ENCODE measurements at places on chromosomes 16 and 17. TPM values are rescaled to one million over a fixed set of nuclear protein-coding genes. Genes with fewer than 3 reads are reported as not detected.

The CES5A gene
- not detected for total RNA-seq

The HOXB4 gene
- total RNA-seq, result 4.6 TPM

The TBC1D3G gene
- total RNA-seq, result not detected

The ENPP7 gene
- not detected for total RNA-seq

The CMTM1 gene
- 0.91 TPM for total RNA-seq

The CA7 gene
- not detected for total RNA-seq

The HBQ1 gene
- 3.9 TPM for total RNA-seq

The IRX6 gene
- total RNA-seq, result not detected

The ZNF469 gene
- 1.6 TPM for total RNA-seq

The TMEM235 gene
- 0.46 TPM for total RNA-seq

The CTF1 gene
- under 0.01 TPM for total RNA-seq

The PSMD3 gene
- total RNA-seq, result 105 TPM

The RHBDL3 gene
- total RNA-seq, result not detected

The COX6A2 gene
- total RNA-seq, result not detected

The MYL11 gene
- total RNA-seq, result not detected

The OMG gene
- under 0.01 TPM for total RNA-seq

The TBC1D3H gene
- total RNA-seq, result not detected

The KRTAP1-5 gene
- total RNA-seq, result under 0.01 TPM

The MYH1 gene
- not detected for total RNA-seq

The DHRS7B gene
- total RNA-seq, result 26.1 TPM

The ABCC11 gene
- total RNA-seq, result not detected

The TMEM220 gene
- 2.6 TPM for total RNA-seq

The MCRIP2 gene
- 22.6 TPM for total RNA-seq

The ASPA gene
- total RNA-seq, result under 0.01 TPM

The FBXW10 gene
- not detected for total RNA-seq

The SPNS1 gene
- total RNA-seq, result 22.8 TPM

The SYT17 gene
- 0.91 TPM for total RNA-seq

The PIRT gene
- total RNA-seq, result not detected

The TENT4B gene
- total RNA-seq, result 14.4 TPM

The MCRIP1 gene
- total RNA-seq, result 148 TPM

The TEKT1 gene
- not detected for total RNA-seq

The KRT13 gene
- total RNA-seq, result not detected

The DNAAF8 gene
- total RNA-seq, result 0.32 TPM

The CDH15 gene
- total RNA-seq, result not detected

The FAM20A gene
- total RNA-seq, result not detected

The KAT8 gene
- 37.7 TPM for total RNA-seq

The NPIPA3 gene
- total RNA-seq, result 2.1 TPM

The NXN gene
- total RNA-seq, result 25.7 TPM

The CRYBA1 gene
- total RNA-seq, result not detected

The TEX2 gene
- 24.5 TPM for total RNA-seq

The SGCA gene
- not detected for total RNA-seq

The PPP4C gene
- total RNA-seq, result 256 TPM

The SHPK gene
- total RNA-seq, result 15.8 TPM

The TBC1D26 gene
- not detected for total RNA-seq

The KRTAP4-1 gene
- total RNA-seq, result not detected

The SEZ6L2 gene
- total RNA-seq, result 3.9 TPM

The CD300H gene
- not detected for total RNA-seq

The PPY gene
- total RNA-seq, result not detected

The TPSB2 gene
- total RNA-seq, result not detected

The ACSM2A gene
- total RNA-seq, result not detected

The TM4SF5 gene
- not detected for total RNA-seq
